ENCODE measurements at places on chromosomes 7 and 10.
A peak's percentile ranks its signal among the peaks of the same experiment; 100 is the strongest.

DNA sequence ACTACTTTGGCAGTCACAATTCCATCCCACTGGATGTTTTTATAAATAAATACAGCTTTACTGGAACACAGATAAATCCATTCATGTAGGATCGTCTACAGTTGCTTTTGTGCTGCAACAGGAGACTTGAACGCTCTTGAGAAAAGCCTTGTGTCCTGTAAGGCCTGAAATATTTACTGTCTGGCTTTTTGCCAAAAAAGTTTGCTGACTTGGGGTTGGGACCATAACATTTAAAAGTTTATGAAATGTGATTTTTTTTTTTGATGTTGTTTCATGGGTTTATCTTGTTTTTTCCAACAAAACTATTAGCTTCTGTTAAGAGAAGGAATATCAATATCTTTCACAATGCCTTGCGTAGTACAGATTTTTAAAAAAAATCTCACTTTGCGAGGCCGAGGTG lies 71.1 kb upstream of the MINDY3 start:
- DNase-seq = no peak

DNA sequence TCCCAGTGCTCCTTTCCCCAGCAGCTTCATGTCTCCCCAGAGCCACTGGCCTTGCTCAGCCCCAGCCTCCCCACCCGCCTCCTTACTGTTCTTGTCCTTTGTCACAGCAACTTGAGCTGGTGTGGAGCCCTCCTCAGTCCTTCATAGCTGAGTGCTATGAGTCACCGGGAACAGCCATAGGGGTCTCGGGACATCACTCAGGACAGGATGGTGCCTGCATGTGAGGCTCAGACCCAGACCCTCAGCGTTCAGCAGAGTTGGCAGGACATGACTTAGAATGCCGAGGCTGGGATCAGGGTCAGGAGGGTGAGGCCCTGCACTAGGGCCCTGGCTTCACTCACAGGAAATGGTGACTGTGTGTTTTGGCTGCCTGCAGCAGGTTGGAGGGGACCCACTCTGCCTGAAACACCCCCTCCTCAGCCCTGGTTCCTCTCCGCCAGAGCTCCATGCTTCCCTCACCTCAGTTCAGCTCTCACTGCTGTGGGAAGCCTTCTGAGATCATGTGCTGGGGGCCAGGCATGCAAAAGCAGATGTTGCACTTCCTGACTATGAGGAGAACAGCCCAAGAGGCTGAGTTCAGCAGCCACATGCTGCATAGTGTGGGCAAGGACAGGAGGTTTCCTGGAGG lies 40.7 kb upstream of the GJD4 start:
- DNase-seq = peak; percentile 74

DNA sequence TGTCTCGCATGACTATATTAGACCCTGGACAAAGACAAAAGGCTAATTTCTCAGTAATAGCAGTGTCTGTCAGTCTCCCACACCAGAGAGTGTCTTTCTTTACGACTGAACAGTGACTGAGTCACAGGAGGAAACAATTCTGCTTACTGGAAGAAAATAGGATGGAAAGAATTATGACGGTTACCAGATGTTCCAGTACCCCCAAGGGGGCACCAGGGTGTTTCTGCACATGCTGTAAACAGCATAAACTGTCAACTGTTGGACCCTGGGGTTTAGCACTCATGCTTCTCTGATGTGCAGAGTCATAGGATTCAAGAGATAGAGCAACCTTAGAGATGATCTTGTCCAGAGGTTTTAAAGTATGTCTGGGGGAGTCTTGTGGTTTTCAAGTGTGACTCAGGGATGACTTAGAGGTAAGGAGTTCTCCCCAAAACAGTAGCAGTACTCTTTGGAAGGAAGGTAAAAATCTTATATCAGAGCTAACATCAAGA lies 291.7 kb downstream of the THSD7A start:
- DNase-seq = peak; percentile 74

GRCh38 chr7:23332910-23333612 lies 33.9 kb downstream of the MALSU1 start:
- DNase-seq = peak; percentile 70

DNA sequence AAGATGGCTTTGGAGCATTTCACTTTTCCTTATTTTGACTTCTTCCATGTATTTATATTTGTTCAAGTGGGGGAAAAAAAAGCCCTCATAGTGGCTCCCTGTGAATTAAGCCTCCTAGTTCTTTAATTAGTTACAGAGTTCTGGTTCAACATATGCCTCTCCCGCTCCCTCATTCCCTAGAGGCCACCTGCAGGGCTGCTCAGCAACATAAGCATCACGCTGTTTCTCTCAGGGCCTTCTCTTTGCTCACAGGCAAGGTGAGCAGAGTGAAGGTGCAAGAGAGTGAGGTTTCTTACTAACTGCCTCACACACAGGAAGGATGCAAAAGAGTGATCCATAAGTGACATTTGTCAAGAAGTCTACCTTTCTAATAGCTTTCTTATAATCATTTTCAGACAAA lies 196.7 kb downstream of the SEMA3E start:
- DNase-seq = no peak

GRCh38 chr10:17453373-17454091 lies 863 bp downstream of the ST8SIA6 start:
- peak; percentile 37 for DNase-seq

GRCh38 chr10:3961082-3961481 lies 176.1 kb upstream of the KLF6 start:
- DNase-seq = no peak

DNA sequence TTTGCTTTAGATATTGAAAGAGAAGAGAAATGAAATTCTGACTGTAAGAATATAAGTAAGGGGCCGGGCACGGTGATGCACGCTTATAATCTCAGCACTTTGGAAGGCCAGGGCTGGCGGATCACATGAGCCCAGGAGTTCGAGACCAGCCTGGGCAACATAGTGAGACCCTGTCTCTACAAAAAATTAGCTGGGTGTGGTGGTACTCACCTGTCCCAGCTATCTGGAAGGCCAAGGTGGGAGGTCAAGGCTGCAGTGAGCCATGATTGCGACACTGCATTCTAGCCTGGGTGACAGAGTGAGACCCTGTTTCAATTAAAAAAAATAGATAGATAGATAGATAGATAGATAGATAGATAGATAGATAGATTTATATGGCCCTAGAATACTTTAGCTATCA lies 82.3 kb downstream of the BTRC start:
- no peak for DNase-seq

DNA sequence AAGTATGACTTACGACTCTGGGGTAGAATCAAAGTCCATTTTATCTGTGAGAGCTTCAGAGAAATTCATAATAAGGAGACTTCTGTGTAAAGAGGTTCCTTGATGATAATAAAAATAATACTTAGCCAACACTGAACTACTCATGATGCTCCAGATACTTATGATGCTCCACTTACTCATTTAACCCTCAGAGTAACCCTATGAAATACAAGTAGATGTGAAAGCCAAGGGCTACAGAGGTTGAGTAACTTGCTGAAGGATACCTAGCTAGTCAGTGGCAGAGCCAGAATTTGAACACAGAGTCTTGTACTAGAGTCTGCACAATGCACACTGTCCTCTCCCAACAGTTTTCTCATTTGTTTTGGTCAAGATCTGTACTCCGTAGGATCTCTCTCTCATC lies 89.5 kb downstream of the HECW1 start:
- DNase-seq = peak; percentile 61

- peak; percentile 76 for DNase-seq
These were observed 68.5 kb downstream of the LRRN3 start for GRCh38 chr7:111159426-111159825.

- DNase-seq = peak; percentile 84
These were observed 6.5 kb downstream of the INHBA start for GRCh38 chr7:41696323-41696916.

- no peak for DNase-seq
These were observed 251.5 kb downstream of the BICC1 start for GRCh38 chr10:58764087-58764747.

DNA sequence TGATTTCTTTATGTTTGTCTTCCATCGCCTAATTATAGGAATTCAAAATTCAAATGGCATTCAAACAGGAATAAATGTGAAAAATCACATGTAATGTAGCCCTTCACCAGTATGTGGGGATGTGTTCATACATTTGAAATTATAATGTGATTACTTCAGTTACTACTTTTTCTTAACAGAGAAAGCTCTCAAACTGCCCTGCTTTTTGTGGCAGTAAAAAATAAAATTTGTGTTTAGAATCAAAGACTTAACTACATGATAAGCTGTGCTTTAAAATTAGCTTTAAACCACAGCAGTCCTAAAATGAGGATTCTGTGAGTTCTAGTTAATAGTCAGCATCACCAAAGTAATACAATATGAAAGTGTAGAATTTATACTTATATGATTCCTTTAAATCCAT lies 7.8 kb upstream of the HERC4 start:
- peak; percentile 52 for DNase-seq

- no peak for DNase-seq
These were observed 5.7 kb downstream of the DNAH11 start for GRCh38 chr7:21548491-21548890.

GRCh38 chr7:144436500-144436899 lies 33.0 kb upstream of the NOBOX start:
- DNase-seq = no peak

GRCh38 chr10:73060738-73061635 lies 35.7 kb downstream of the P4HA1 start:
- DNase-seq = peak; percentile 46

DNA sequence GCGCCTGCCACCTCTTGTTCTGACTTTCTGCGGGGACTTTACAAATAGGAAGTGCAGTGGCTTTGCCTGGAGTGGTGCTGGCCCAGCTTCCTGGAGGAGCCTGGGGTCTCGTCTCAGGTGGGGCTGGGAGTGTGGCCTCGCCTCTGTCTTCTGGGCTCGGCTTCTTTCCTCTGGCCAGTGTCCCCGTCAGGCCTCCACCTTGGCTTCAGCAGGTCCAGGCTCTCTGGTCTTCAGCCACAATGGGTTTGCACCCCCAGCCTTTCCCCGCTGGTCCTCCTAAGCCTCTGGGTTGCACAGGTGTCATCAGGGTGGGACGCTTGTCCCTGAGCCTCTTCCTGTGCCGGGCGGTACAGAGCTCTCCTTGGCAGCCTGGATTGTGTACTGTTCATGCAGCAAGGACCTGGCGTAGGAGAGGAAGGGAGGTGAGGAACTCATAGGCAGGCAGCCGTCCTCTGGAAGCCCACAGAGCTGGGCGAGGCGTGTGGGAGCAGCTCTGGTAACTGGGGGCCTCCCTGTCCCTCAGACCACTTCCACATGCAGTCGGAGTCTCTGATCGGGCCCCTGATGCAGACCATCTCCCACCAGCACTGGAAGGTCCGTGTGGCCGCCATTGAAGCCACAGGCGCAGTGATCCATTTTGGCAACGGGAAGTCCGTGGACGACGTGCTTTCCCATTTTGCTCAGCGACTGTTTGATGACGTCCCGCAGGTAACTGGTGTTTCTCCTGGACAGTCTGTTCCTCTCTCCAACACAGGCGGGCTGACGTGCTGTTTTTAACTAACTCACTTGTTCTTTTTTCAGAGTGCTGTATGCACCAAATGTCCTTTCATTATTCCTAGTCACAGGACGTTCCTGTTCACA lies 2.3 kb upstream of the PRKAR1B start:
- DNase-seq = no peak

GRCh38 chr7:129797214-129797789 lies 155.5 kb downstream of the UBE2H start:
- DNase-seq = no peak

DNA sequence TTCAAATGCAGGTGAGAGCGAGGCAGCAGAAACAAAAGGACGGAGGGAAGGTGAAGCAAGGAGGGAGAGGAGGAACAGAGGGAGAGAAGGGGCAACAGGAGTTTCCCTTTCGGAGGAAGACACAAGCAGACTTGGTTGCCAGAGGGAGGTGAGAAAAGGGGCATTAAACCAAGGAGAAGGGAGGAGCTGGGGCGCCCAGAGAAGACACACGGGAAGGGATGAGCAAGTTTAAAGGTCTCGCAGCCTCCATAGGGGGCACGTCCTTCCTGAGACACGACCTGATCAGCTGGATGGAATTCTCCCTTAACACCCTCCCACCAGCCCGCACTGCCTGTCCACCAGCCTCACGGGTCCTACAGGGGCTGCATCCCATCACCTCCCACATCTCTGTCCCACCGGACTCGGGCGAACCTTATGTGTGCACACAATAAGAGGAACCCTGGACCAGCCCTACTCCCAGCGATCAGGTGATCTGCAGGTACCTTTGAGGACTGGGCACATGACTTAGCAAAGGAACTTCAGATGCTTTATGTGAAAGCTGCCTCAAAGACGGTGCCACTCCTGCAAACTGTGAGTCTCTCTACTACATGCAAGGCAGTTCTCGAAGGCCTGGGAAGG lies 251.2 kb downstream of the TNS3 start:
- no peak for DNase-seq

DNA sequence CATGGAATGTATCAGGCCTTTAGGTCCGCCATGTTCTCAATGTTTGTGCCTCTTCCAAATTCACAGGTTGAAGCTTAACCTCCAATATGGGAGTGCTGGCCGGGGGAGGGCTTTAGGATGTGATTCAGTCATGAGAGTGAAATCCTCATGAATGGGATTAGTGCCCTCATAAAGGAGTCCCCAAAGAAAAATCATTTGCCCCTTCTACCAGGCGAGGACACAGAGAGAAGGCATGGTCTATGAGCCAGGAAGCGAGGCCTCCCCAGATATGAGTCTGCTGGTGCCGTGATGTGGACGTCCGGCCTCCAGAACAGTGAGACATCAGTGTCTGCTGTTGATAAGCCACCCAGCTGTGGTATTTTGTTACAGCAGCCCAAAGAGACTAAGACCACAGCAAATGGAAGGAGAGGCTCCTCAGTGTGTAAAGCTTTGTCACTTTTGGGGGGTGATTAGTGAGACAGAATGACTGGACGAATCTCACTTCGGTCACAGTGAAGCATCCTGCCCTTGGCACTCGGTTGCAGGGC lies 231.3 kb upstream of the KLF6 start:
- DNase-seq = no peak

GRCh38 chr10:70985824-70986622 lies 97.7 kb upstream of the PCBD1 start:
- no peak for DNase-seq

- peak; percentile 50 for DNase-seq
These were observed 8.0 kb upstream of the CALHM1 start for GRCh38 chr10:103466734-103467133.

- DNase-seq = no peak
These were observed 160.9 kb downstream of the SNX13 start for GRCh38 chr7:17779381-17779780.

- peak; percentile 71 for DNase-seq
These were observed 120.1 kb downstream of the ARHGAP12 start for GRCh38 chr10:31808258-31809218.

DNA sequence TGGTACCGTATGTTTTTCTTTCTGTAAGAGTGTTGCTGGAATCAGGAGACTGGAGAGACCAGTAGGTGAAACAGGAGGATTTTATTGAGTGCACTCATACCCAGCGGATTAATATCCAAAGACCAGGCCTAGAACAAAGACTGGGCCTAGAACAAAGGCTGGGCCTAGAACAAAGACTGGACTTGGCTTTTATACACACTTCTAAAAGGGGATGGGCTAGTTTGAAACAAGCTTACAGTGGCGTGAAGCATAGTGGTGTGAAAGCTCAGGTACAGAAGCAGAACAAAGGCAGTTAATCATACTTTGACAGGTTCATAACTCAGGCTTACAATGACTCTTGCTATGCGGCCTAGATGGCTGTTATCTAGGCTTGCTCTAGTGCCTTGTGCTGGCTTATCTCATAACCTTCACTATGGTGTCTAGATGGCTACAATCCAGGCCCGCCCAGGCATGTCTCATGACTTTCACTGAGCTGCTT lies 67.7 kb downstream of the TRIM24 start:
- no peak for DNase-seq

GRCh38 chr7:117706210-117706609 lies 167.0 kb downstream of the CTTNBP2 start:
- no peak for DNase-seq

- no peak for DNase-seq
These were observed 126.9 kb downstream of the IPMK start for GRCh38 chr10:58140691-58141347.

All from iris pigment epithelial cell (primary cell).